GDM1 (cell line): ENCODE measurements at places on chromosomes 6 and 20.

- no peak for DNase-seq
Observed at GRCh38 chr20:6651016-6651415, 116.5 kb upstream of the BMP2 start.

GRCh38 chr6:88477413-88477812, 311.3 kb upstream of the CNR1 start:
- DNase-seq: no peak

GRCh38 chr20:23187751-23188150, 101.6 kb upstream of the CD93 start:
- no peak for DNase-seq

GRCh38 chr20:43936104-43936770, 21.6 kb downstream of the TOX2 start:
- no peak for DNase-seq

- DNase-seq: no peak
Observed at GRCh38 chr20:11553603-11554002, 364.1 kb upstream of the BTBD3 start.

- no peak for DNase-seq
Observed at GRCh38 chr6:4676016-4676415, 100.2 kb upstream of the CDYL start.

GRCh38 chr20:10965936-10966470, 292.2 kb upstream of the JAG1 start:
- no peak for DNase-seq

GRCh38 chr6:14638906-14639761, 521.6 kb downstream of the CD83 start:
- no peak for DNase-seq

DNA sequence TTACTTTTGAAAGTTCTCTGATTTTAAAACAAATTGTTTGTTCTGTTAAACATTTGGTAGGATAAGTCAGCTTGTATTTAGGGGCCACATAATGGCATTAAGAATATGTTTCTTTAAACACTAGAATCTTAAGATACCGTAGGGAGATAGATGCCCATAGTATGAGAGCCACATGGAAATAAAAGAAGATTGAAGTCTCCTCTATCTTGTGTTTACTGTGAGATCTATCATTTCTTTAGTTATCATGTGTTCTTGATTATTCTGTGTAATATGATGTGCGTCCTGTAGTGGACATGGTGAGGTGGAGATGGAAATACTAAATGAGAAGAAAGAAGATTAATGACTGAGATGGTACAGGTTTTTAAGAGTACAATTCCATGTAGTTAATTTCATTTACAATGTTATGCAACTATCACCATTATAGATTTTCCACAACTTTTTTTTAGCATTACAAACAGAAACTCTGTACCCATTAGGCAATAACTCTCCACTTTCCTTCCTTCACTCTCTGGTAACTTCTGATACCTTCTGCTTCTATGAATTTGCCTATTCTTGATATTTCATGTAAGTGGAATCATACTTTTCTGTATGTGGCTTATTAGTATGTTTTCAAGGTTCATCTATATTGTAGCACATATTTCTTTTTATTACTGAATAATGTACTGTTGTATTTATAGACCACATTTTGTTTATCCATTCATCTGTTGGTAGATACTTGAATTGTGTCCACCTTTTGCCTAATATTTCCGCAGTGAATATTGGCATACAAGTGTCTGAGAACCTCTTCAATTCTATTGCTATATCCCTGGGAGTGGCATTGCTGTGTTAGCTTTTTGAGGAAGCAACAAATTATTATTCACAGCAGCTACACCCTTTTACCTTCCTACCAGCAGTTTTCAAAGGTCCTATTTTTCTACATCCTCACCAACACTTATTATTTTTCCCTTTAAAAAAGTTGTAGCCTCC, 11.5 kb downstream of the RNF146 start:
- no peak for DNase-seq

- no peak for DNase-seq
Observed at GRCh38 chr6:3937438-3937837, 88.3 kb downstream of the FAM50B start.

- no peak for DNase-seq
Observed at GRCh38 chr6:144777249-144777648, 492.1 kb downstream of the UTRN start.

- DNase-seq: no peak
Observed at GRCh38 chr6:137357263-137357947, 136.8 kb downstream of the OLIG3 start.

DNA sequence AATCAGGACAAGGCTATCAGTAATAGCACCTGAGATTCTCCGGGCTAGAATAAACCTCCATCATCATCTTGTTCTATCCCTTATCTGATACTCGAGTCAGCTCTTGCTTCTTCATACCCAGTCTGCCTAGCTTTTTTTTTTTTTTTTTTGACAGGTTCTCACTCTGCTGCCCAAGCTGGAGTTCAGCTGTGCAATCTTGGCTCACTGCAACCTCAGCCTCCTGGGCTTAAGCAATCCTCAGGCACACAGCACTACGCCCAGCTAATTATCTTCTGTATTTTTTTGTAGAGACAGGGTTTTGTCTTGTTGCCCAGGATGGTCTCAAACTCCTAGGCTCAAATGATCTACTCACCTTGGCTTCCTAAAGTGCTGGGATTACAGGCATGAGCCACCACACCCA, 19.5 kb downstream of the SRSF6 start:
- DNase-seq: no peak

DNA sequence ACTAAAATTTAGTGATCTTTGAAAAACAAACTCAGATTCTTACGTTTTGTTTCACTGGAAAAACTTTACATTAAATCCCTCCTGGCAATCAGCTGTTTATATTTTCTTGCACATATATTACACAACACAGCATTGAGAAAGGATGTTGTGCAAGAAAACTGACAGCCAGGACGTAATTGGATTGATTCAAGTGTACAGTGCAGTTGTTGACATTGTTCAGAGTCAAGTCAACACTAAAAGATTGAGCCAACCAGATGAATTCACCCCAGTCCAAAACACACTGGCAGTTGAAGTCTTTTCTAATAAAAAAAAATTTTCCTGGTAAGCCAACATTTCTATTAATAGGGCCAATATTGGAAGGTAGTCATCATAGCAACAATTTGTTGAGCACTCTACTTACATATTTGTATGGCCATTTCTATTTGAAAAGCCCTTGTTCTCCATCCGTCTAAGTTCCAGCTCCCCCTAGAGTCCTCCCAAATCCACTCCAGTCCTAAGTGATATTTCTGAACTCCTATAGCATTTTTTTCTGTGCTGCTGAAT, 20.9 kb upstream of the VNN1 start:
- peak; percentile 27 for DNase-seq

- no peak for DNase-seq
Observed at GRCh38 chr6:137494281-137494987, at the start of gene OLIG3. Gene OLIG3, minus strand, starts transcription at chr6:137494394. Its CDS starts 224 bp downstream, at chr6:137494170.

DNA sequence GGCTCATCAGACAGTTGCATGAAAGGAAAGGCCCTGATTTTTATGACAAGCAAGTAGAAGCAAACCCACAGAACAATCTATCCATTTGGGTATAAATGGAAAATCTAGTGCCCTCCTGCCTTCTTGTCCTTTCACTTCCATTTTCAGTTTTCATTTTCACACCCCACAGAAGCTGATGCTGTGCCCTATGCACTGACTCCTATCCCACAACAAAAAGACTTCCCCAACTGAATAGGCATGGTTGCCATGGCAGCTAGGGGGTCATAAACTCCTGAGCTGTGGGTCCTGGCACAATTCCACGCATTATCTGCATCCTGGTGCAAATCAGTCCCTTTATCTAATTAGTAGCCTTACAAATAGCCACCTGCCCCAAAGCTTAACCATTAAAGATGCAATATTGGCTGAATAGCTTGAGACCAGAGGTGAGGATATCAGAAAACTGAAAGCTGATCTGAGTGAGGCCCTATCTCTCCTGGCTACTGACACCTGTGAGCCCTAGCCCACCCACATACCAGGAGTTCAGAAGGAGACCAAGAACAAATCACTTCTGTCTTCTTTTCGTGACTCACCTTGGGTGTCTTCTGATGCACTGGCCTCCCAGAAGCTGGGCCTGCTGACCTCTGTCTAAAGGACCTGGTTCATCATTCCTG, 34.9 kb upstream of the HEY2 start:
- DNase-seq: no peak

- DNase-seq: no peak
Observed at GRCh38 chr6:87674290-87674689, 27.7 kb downstream of the AKIRIN2 start.

GRCh38 chr6:83976037-83976755, 57.4 kb upstream of the MRAP2 start:
- no peak for DNase-seq

DNA sequence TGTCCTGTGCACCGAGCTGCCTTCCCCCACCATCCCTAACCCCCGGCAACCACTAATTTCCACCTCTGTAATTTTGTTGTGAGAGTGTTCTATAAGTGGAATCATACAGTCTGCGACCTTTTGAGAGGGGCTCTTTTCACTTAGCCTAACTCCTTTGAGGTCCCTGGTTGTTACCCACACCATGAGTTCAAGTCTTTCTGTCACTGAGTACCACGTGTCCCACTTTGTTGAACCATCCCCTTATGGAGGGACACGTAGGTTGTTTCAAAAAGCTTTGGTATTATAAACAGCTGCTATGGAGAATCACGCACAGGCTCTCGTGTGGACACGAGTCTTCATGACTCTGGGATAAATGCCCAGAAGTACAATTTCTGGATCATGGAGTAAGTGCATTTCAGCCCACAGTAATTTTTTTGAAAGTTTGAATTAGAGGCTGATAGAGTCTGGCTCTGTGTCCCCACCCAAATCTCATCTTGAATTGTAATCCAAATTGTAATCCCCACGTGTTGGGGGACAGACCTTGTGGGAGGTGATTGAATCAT, 9.5 kb downstream of the FAM209B start:
- no peak for DNase-seq

GRCh38 chr6:63504777-63505384, 67.4 kb upstream of the LOC128125822 start:
- DNase-seq: no peak

- no peak for DNase-seq
Observed at GRCh38 chr6:68040780-68041179, 594.3 kb upstream of the ADGRB3 start.

DNA sequence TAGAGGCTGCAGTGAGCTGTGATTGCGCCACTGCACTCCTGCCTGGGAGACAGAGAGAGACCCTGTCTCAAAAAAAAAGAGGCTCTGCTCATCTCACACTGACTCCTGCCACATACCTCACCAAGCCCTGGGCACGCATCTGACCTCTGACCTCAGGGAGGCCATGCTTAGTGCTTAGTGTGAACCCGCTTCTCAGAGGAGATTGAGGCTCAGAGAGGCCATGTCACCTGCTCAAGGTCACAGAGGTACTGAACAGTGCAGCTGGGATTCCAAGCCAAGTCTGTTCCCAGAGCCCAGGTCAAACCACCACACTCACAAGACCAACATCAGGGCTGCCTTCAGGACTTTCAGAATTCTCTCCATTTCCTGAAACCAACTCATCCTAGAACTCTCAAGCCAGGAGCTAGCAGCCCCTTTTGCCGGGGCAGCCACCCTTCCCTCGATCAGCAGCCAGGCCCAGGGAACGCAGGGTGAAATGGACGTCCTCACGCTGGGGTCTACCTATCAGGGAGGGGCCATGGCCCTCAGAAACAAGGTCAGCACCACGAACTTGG, 2.9 kb downstream of the CABLES2 start:
- DNase-seq: no peak

GRCh38 chr6:111445861-111446267, 37.2 kb downstream of the REV3L start:
- no peak for DNase-seq

DNA sequence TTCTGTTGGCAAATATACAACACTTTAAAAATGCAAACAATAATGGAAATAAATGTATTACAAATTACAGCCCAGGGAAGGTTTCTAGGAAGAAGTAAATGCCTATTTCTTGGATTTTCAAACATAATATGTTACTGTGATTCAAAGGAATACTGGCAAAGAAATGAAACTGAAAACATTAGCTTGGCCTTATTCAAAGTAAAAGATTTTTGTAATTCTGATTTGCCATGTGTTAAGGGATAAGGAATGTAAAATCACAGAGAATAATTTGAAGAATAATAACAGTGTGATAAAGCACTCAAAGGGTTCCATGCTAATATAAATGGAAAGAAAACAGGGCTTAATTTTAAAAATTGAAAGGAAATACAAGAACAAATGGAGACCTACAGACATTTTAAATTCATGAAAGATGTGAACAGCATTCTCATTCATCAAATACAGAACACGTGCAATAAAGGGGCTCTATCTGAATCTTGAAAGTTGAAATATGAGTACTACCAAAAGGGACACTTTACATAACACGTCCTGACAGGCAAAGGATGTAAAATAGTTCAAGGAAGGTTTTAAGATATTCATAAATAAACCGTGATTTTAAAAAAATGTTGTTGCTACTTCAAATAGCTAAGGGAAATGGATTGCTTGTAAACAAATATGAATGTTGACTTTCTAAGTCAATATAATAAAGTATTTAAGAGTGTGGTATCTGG, 138.1 kb downstream of the RFPL4B start:
- no peak for DNase-seq

DNA sequence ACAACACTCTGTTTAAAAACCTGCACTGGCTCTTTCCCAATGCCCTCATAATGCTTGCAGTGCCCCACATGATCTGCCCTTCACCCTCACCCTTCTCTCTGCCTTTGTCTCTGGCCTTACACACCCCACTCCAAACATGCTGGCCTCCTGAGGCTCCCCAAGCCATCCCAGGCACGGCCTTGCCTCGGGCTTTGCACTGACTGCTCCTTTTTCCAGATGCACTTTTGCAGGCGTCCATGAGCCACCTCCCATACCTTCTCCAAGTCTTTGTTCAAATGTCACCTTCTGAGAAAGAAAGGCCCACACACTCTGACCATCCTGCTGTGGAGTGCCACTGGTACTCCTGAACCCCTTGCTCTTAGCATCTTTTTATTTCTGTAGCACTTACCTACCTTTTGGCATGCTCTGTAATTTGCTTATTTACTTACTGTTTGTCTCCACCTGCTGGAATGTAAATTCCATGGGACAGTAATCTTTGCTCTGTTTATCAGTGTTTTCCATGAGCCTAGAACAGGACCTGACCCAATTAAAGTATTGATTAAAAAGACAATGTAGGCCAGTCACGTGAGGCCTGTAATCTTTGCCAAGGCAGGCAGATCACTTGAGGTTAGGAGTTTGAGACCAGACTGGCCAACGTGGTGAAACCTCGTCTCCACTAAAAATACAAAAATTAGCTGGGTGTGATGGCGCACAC, 30.7 kb downstream of the GFRA4 start:
- no peak for DNase-seq

DNA sequence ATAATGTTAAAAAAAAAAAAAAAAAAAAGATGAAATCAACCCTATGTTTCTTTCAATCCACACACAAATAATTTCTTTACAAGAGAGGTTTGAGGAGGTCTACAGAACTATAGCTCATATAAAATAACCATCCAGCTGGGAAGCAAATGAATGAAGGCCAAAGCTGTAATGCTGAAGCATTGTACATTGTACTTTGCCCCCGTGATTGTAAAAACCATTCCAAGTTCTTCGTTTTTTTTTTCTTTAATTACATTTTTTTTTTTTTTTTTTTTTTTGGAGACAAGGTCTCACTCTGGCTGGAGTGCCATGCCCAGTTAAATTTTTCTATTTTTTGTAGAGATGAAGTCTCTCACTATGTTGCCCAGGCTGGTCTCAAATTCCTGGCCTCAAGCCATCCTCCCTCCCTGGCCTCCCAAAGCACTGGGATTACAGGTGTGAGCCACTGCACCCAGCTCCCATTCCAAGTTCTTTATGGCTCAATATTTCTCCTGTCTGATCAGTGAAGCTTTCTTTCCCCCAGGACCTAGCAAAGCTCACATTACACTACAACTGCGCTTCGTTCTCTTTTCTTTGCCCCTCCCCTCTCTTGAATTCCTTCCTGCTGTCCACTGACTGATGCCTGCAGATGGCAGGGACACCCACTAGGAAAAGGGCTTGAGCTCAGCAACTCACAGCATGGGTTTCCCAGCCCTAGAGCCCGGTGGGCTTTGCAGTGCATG, 53.0 kb upstream of the NOP56 start:
- DNase-seq: no peak
